ENCODE measurements at places on chromosomes 6 and 20.
A peak's percentile ranks its signal among the peaks of the same experiment; 100 is the strongest.

GRCh38 chr6:160076009-160076408 is 45.6 kb upstream of the SLC22A1 start:
- DNase-seq = no peak

DNA sequence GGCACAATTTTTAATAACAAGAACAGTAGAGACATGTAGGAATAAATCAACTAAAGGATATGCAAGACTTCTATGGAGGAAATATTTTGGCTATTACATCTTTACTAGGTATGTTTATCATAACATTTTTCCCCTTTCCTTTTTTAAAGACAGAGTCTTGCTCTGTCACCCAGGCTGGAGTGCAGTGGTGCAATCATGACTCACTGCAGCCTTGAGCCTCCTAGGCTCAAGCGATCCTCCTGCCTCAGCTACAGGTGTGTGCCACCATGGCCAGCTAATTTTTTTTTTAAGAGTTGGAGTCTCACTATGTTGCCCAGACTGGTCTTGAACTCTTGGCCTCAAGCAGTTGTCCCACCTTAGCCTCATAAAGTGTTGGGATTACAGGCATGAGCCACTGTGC is 37.0 kb downstream of the AKAP7 start:
- no peak for DNase-seq

GRCh38 chr6:47478233-47479139 is 897 bp downstream of the CD2AP start:
- no peak for DNase-seq

DNA sequence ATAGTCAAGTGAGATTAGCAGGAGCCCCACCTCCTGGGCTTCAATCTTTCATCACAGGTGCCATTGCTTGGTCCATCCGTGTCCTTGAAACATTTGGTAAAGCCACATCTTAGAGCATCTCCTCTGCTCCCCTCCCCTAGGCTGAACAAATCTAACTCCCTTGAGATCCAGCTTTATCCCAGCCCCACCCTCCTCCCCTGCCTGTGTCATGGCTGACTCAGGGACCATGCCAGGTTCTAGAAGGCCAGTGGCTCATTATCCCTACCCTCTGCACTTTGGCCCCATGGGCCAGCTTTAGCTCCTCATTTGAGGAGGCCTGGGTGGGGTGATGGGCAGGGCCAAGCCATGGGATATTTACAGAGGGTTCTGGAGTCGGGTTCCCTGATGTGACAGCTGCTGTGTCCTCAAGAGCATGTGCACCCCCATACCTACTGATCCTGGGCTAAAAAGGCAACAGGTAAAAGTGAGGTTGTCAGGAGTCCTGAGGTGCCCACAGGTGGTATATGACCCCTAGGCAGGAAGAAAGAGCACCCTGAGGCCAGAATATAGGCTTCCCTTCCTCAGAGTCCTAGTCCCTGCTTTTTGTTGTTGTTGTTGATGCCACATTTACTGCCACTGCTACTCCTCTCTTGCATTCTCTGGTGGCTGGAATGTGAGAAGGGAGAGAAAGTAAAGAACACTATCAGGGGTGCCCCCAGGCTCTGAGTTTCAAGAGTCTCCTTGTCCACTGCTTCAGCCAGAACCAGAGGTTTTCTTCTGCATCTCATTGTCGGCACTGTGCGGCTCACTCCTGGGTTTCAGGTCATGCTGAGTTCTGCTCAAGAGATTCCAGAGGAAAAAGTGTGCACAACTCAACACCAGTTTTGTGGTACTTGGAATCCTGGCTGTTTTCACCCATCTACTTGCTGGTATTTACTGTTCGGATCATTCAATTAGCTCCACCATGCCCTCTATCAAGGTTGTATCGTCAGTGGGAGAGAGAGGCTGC is 228.4 kb downstream of the LRFN2 start:
- no peak for DNase-seq

DNA sequence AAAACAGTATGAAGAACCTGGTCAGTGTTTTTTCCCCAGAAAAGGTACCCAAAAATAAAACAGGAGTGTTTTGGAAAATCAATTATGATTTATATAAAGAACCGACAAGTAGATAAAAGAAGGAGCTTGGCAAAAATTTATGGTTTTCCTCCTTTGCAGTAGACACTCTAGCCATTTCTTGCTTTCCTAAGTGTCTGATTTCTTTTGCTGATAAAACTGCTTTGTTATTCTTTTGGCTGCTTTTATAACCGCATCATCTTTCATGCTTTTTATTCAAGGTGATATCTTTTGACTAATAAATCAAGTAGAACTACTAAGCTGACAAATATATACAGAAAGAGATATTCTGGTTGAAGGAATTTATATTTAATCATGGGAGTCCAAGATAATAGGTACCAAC is 16.6 kb downstream of the ATG5 start:
- no peak for DNase-seq

- no peak for DNase-seq
Measured at GRCh38 chr20:2751347-2751877, 49.0 kb downstream of the CPXM1 start.

DNA sequence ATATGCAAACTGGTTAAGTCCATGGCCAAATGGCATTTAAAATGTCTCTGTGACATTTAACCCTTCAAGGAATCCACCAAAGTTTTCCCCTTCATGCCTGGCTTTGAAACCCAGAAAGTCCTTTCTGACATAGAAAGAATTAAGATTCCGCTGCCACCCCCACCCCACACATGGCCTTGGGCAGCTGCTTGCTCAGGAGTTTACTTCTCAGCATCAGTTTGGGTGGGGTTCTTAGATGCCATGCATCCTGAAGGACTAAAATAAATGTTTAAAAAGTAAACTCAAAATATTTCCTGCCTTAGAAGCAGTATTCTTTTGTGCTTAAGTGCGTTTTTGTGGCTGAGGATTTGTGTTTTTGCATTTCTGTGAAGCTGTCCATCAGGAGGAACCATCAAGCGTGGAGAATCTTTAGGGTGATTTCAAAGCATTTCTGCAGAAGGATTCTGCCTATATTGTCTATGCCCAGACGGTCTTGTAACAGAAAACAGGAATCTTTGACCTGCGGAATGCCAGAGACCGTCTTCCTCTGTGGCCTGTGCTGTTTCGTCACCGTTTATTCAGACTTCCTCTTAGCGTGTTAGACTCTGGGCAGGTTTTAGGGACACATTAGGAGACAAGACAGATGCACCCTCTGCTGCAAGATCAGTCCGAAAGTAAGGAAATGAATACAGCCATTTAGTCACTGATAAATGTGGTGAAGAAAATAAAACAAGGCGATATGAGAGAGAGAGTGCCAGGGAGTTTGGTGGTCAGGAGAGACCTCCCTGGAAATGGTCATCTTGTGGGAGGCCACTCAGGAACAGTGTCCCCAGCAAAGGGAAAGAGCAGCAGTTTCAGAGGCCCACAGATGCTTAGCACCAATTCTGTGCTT is 6.2 kb downstream of the DUSP22 start:
- no peak for DNase-seq

GRCh38 chr6:108699290-108700041 is 138.7 kb downstream of the FOXO3 start:
- peak; percentile 71 for DNase-seq

DNA sequence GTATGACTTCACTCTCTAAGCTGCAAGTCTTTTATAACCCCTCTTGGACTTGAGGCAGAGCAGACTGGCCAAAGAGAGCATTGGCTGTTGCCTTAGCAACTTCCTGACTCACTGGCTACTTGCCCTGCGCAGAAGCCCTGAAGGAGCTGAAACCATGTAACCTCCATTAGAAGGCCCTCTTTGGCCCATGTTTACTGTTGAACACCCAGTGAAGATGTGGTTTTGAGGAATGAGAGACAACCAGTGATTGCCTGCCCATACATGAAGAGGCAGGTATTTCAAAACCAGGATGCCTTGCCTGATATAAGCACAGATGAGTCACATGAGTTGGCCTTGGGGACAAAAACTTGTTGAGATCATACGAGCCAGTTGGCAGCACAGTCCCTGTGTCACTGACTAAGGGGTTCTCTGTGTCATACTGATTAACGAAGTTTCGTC is 182.5 kb downstream of the EDN1 start:
- no peak for DNase-seq
